Natural killer cell treated with Interleukin-12 subunit alpha and Interleukin-12 subunit beta and Interleukin-15 and Interleukin-18, amount 100 ng/mL, for 72 hours (primary cell): ENCODE measurements at places on chromosomes 11 and 22.

DNA sequence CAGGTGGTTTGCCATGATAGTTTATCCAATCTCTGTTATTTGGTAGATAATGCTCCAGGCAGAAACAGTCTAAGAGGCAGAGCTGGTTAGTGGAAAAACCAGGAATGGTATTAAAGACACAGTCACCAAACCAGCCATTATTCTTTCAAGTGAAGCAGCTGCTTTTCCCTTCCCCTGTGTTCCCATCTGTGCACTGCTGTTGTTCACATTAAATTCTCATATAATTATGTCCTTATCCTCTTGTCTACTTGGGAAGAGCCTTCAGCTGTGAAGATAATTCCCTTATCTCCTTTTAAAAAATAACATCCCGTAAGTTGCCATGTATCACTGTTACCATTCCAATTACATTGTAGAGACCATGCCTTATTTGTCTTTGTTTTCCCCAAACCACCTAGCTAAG lies 5.2 kb upstream of the TBCEL start:
- no peak for DNase-seq

DNA sequence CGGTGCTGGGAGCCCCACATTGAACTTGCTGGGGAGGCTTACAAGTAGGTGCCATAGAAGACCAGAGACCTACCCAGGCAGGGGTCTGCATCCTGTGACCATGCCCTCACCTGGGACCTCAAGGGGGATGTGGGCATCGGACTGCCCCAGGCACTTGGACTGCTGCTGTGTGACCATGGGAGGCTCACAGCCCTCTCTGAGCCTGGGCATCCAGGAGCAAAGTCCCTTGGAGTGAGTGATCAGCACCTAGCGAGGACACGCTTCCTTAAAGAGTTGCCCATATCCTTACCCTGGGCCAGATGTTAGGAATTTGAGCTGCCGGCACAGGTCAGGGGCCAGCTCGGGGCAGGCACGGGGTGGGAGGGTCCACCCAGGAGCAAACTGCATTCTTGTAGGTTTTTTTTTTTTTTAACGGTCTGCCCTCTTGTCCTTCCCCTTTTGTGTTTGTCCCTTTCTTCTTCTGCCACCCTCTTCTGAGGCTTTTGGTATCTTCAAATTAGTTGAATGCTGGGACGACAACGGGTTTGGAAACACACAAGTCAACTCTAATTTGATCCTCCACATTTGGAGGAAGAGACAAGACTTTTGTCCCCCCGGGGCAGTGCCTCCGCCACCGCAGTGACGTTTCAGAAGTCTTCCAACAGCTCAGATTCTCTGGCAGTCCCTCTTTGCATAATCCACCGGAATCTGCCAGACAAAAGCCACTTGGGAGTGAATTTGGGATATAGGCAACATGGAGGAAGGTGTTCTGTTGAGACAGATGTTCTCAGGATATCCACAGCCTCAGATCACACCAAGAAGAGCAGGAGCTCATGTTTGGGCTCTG lies 46.1 kb upstream of the LINC01488 start:
- no peak for DNase-seq

GRCh38 chr22:22130953-22131608 lies 113.5 kb upstream of the VPREB1 start:
- no peak for DNase-seq

DNA sequence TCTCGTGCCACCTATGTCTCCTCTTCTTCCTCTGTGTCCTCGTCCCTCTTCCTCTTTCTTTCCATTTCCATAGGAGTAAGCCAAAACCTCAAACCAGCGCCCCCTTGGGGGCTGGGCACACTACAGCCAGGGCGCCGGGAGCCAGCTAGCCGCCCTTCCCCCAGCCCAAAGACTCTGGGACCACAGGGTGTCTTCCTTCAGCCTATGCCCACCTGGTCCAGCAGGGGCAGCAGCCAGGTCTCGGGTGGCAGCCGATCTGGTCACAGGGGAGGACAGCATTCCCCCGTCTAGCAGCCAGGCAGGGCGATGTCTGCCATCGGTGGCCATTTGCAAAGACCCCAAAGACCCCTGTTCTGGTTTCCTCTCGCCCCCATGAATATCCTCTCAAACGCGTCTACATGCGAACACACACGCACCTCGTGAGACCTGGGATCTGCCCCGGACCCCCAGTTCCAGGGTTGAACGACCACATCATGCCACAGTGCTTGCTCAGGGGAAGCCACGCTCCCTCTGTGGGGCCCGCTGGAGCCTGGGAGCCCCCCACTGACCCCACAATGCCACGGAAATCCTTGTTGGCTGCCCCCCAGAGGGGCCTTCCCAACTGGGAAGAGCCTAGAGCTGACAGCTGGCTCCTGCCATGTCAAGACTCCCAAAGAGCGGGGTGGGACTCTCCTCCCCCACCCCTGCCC lies 546.0 kb upstream of the CCDC179 start:
- DNase-seq = no peak

- no peak for DNase-seq
These were observed 55.4 kb upstream of the LINC01488 start for GRCh38 chr11:69425895-69426544.
